ENCODE measurements at places on chromosomes 4 and X.

- DNase-seq, result no peak
Observed at GRCh38 chrX:38563030-38563429, 1.7 kb downstream of the TSPAN7 start.

- DNase-seq, result no peak
Observed at GRCh38 chr4:105808750-105809041, 86.6 kb upstream of the NPNT start.

GRCh38 chr4:926538-926937, 5.6 kb downstream of the GAK start:
- no peak for DNase-seq

DNA sequence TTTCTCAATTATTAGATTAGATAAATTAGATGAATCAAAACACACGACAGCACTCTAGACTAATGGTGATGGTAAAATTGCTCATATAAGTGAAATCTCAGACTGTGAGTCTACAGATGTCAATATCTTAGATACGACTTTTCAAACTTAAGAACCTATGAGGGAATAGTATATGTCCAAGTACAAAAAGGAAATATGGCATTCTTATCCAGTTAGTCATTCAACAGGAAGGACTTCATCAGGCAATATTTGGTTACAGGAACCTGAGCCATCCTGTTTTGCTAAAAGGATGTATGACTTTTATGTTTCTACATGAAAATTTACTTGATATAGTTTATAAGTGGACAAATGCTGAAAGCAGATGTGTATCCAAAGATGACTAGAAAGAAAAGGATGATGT, 107.0 kb downstream of the CT47B1 start:
- DNase-seq, result no peak

DNA sequence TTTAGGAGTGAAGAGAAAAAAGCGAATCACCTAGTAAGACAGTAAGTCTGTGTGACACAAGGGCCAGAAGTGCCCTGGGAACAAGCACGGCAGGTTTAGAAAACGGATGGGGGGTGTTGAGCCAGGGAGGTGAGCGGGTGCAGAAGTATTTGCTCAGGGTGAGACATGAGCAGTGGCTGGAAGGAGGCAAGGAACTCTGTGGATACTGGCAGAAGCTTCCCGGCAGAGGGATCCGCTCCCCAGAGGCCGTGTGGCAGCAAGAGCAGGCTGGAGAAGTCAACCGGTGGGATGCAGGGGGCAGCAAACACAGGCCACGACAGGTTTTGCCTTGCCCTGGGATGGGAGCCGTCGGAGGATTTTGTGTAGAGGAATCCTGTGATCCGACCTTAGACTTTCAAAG, 2.3 kb upstream of the UVSSA start:
- no peak for DNase-seq

- no peak for DNase-seq
Observed at GRCh38 chr4:13445841-13446790, 38.0 kb downstream of the RAB28 start.

- DNase-seq, result no peak
Observed at GRCh38 chr4:184216515-184216914, 1.2 kb downstream of the ENPP6 start.

GRCh38 chr4:139794158-139794954, 128.7 kb downstream of the MGST2 start:
- DNase-seq, result no peak

DNA sequence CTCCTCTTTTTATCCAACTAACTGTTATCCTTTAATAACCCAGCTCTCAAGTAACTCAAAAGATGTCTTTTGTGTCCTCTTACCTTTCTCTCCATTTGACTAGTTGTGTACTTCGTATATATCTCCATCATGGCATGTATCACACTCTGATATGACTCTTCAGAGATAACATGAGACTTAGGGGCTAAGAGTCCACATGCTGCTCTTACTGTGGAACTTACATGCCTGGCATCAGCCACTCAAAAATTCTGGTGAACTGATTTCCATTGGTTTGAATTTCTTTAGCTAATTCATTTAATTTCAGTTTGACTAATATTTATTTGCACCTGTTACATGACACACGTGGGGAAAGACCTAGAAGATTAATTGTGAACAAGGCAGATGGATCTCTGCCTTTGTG, 317.3 kb downstream of the HS3ST1 start:
- DNase-seq, result no peak

Data from activated T-helper 1 cell treated with Interleukin-2 at 50 U/mL for 16 hours (primary cell).